ENCODE measurements at places on chromosomes 3 and 15. TPM values are rescaled to one million over a fixed set of nuclear protein-coding genes. Genes with fewer than 3 reads are reported as not detected.

Gene TMEM44
- polyA plus RNA-seq: 26.1 TPM

Gene SKOR1
- polyA plus RNA-seq: 0.18 TPM

- no peak for DNase-seq
Observed at GRCh38 chr3:115875460-115875859, 252.2 kb downstream of the GAP43 start.

DNA sequence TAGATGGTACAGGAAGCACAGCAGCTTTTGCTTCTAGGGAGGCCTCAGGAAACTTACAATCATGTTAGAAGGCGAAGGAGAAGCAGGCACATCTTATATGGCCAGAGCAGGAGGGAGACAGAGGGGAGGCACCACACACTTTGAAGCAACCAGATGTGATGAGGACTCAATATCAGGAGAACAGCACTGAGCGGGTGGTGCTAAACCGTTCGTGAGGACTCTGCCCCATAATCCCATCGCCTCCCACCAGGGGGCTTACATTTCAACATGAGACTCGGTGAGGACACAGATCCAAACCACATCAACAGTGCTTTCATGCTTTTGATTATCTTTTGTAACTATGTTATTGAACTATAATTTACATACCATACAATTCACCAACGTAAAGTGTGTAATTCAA is 7.6 kb upstream of the TMEM44 start:
- DNase-seq: no peak

Gene MRAS
- polyA plus RNA-seq: 25.0 TPM
